ENCODE measurements at places on chromosomes 6 and 20.

DNA sequence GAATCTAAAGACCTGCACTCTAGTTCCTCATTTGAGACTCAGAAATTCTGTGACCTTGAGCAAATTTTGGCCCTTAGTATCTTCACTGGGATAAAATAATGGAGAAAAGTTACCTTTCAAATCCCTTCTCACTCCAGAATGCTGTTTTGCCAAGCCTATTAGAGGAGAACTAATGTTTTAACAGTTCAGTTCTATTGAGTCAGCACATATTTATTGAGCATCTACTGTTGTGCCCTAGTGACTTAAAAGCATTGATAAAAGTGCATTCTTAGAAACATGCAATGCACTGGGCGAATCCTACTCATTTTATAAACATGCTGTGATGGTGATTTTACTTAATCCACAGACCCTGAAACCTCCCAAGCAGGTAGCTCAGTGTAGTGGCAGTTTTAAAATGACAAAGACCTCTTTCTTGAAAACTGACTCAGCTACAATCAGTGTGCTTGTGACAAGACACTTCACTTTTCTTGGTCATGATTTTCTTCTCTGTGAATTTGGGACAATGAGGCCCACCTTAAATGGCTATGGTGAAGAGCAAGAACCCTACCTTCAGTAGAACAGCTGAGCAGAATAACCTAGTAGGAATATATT lies 312.0 kb downstream of the ALDH8A1 start:
- no peak for DNase-seq

DNA sequence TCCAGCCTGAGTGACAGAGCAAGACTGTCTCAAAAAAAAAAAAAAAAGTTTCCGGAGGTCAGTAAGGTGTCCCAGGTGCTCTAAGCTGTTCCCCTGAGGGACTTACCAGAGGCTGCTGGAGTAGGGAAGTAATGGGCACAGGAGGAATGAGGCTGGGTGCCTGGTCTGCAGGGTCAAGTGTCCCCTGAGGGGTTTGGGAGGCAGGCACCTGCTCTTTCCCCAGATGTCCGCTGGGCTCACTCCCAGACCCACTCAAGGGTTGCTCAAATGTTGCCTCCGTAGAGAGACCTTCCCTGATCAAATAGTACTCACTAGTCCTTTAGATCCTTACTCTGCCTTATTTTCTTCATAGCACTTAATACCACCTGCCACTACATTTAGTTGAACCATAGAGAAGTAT lies 5.4 kb upstream of the MAPK13 start:
- DNase-seq = no peak

DNA sequence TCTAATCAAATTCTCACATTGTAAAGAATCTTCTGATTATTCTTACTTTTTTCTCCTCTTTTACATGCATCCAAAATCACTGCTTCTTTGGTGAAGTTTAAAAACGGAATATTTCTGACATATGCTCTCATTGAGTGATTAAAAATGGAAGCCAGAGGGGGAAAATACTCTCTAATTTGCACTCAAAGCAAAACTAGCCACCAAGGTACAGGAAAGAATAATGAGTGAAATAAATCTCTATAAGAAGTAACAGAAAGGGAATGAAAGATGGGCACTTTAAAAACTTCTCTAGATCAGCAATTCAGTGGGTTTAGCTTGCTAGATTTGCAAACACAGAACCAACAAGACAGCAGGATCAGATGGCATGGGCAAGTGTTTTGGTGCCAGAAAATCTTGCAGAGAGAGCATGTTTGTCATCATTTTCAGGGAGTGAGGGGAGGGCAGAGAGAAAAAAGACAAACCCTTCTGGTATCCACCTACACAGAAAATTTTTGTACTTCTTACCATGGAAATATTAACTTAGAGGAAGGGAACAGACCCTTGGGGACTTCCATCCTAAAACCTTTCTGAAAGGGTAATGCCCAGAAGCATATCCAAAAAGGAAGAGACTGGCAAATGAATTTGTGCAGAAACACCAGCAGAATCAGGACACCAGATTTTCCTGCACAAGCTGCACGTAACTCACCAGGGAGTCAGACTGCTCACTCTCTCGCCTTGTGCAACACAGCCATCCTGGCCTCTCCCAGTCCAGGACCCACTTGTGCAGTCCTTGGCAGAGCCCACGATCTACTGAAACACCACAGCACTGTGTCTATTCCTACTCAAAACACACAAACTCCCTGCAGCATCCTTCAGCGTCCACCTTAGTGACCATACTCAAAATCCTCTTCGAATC lies 270.2 kb upstream of the PRDM1 start:
- DNase-seq = no peak

- peak; percentile 71 for DNase-seq
Observed at GRCh38 chr6:122789182-122790027, at the start of gene SMPDL3A. Gene SMPDL3A, plus strand, starts transcription at chr6:122789258. Its CDS starts 89 bp downstream, at chr6:122789347.

- no peak for DNase-seq
Observed at GRCh38 chr20:63701051-63701328, 4.5 kb downstream of the TNFRSF6B start.
